ENCODE measurements at places on chromosomes 11 and 22.

DNA sequence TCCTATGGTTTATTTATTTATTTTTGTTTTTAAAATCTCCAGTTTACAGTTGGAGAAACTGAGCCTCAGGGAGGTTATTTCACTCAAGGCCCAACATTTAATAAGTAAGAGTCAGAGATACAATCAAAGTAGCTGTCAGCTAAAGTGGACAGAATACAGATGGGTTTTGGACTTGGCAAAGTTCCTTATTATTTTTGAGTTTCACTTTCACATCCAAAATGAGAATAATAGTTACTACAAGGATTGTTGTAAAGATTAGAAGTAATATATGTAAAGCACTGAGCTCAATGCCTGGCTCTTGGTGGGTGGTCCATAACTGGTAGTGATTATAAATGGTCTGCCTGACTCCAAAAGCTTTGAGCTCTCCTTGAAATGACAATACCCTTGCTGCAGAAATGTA is 87.5 kb upstream of the SESN3 start:
- DNase-seq, result no peak

DNA sequence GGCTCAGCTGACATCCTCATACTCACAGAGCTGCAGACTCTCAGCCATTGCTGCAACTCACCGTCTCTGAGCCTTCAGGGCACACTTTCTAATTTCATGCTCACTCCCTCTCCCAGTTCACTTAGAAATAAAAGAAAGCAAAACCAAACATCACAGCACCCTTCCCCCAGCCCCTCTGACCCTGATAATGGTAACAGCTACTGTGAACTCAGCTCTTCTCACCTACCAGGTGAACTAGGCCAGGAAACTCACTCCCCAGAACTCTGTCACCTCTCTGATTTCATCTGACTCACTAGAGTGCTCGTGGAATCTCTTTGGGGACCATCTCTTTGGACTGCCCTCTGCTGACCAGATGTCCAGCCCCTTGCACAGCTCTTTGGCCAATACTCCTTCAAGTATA is 14.5 kb upstream of the PARVA start:
- no peak for DNase-seq

GRCh38 chr11:9170450-9170849 is 79.1 kb upstream of the SCUBE2 start:
- DNase-seq, result peak; percentile 12

GRCh38 chr11:33290319-33290718 is 33.1 kb downstream of the HIPK3 start:
- DNase-seq, result no peak

GRCh38 chr11:70502677-70503467 is 104.5 kb downstream of the CTTN start:
- no peak for DNase-seq

DNA sequence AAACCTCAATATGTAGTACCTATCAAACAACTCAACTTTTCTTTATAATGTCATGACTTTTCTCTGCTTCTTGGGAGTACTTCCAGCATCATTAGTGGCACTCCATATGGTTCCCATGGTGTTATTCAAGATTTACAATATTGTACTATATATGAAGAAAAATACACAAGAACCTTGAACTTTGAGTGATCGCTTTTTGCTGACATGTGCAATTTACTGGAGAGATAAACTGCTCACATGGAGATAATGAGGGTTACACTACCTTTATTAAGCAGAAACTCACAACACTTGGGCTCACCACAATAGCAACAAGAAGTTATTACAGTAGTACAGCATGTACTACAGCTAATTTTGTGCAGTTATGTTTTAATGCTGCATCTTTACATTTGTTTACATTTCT is 388.2 kb downstream of the DLG2 start:
- no peak for DNase-seq

GRCh38 chr11:45167283-45167682 is 20.8 kb downstream of the PRDM11 start:
- no peak for DNase-seq

- DNase-seq, result no peak
These were observed 21.8 kb upstream of the CABP7 start for GRCh38 chr22:29697853-29698598.

DNA sequence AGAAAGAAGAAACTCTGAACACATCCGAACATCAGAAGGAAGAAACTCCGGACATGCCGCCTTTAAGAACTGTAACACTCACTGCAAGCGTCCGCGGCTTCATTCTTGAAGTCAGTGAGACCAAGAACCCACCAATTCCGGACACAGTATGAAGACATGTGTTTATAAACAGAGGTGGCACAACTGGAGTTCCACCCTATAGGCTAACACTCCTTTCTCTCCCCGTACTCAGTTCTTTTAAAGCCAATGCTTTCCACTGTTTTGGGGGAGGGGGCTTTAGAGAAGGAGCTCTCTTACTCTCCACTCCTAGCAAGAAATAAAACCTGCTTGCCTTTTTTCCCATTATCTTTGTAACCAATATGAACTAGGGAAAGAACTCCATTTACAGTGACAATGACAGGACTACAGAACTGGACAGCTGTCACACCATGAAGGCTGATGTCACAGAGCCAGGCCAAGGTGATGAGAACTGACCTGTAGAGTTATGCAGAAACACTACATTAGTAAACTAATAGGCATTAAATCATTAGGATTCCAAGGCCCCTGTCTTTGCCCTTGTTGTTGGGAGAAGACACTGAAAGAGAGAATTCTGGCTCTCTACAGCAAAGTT is 733 bp downstream of the TRIM5 start:
- no peak for DNase-seq

DNA sequence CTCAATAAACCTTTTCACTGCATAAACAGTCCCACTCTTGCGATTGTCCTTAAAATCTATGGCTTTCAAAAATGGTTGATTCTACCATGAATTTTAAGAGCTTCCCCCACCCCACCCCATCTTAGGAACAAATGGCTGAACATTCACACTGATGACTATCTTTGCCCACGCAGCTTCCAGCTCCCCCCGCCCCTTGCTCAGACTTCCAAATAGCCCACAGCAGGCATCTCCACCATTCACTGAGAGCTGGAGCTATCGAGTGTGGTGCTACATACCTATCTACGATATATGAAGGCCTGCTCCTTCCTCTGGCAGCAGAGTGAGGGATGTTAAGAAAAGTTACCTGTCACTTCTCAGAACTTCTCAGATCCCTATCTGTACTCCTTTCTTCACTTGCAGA is 26.7 kb downstream of the EIF3F start:
- DNase-seq, result no peak

- no peak for DNase-seq
These were observed 5.3 kb downstream of the IFITM10 start for GRCh38 chr11:1744891-1745700.

DNA sequence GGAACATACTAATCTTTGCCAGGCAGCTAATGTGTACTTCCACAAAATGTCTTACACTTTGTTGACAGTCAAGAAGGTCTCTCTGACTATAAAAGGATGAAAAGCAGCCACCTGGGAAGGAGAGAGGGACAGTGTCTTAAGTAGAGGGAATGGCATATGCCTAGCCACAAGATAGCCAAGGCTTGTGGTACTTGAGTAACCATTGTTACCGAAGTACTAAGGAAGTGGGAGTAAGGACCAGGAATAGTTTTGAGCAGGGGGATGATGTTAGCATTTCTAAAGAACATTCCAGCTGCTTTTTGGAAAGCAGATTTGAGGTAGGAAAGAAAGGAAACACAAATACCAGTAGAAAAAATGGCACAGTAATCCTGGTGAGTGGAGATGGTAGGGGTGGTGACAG is 3.4 kb downstream of the TMEM126A start:
- no peak for DNase-seq

- no peak for DNase-seq
These were observed 5.6 kb upstream of the USP28 start for GRCh38 chr11:113880971-113881370.

- no peak for DNase-seq
These were observed 4.5 kb upstream of the MAPK8IP1 start for GRCh38 chr11:45880772-45881570.

GRCh38 chr22:27488456-27489177 is 312.9 kb downstream of the MN1 start:
- no peak for DNase-seq

DNA sequence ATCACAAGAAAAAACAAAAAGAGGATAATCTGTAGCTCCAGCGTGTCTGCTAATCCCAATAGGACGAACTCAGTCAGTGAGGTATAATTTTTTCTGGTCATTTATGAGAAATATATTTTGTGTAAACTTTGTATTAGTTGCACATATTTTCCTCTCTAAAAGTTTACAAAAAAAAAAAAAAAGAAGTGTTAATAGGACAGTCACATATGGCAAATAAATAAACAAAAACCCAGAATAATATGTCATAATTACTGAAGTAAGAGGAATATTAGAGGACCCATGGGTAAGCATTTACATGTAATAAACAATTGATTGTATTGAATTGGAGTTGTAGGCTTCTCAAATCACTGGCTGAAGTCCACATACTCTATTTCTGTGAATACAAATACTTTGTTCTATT is at the start of gene OR5F1:
TSS of gene OR5F1 (minus strand) at position 101 of the 400 bp plus-strand sequence. CDS start at position 101, 0 bp downstream.
- DNase-seq, result no peak

GRCh38 chr11:123460012-123460700 is 30.1 kb downstream of the GRAMD1B start:
- no peak for DNase-seq

DNA sequence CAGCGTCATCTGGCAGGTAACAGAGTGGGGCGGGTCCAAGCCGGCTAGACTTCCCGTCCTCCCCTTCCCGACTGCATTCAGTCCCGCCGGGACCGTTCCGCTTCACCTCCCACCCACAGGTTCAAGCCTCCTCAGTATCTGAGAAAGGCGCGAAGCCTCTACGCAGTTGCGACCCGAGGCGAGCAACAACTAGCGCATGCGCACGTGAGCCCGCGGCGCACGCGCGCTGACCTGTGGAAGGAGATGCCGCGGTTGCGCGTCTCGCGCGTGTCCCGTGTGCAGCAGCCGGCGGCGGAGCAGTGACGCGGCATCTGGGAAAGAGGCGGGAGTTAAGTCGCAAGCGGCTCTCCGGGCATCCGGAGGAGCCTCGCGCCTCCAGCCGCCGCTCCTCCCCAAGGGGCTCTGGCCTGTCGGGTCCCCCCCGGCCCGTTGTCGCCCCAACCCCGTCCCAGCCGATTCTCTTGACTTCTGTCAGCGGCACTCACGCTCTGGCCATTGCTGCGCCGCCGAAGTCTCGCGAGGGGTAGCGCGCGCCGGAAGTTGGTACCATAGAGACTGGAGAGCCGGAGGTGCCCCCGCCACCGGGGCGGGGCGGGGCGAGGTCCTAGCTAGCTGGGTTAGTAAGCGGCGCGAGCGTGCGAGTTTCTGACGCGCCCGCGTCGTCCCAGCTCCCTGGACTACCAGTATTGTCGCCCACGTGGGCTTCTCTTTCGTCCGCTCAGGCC is at the start of gene THAP7:
TSS of gene THAP7 (minus strand) at position 518 of the 725 bp plus-strand sequence. CDS start at position 311, 207 bp downstream.
- DNase-seq, result peak; percentile 84

DNA sequence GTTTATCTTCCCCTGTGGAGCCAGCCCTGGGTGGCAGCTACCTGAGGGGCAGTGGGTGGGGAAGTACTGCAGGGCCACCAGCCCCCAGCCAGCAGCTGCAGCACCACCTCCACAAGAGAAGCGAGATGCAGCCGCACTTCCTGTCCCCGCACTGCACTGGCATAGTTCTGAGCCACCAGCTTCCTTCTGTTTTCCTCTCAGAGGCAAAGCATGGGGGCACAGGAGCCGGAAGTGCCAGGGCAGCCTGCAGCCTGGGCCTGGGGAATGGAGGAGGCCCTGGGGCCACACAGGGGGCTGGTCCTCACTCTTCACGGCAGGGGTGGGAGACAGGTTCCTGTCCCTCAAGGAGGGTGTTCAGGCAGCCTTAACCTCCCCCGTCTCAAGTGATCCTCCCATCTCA is 11.9 kb upstream of the SH3BP1 start:
- no peak for DNase-seq

DNA sequence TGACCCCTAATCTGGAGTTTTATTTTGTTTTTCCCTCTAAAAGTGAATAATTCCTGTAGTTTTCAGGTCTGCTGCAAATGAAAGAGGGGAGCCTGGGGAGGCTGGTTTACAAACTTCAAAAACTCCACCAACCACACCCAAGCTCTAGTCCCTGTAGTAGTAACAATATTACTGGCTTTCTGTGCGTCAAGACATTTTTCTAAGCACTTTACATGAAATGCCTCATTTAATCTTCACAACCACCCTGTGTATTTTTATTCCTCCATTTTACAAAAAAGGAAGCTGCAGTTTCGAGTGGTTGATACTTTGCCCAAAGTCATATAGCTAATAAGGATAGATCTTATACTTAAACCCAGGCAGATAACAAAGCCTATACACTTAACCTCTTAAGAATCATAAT is 23.5 kb downstream of the CTNND1 start:
- DNase-seq, result no peak

DNA sequence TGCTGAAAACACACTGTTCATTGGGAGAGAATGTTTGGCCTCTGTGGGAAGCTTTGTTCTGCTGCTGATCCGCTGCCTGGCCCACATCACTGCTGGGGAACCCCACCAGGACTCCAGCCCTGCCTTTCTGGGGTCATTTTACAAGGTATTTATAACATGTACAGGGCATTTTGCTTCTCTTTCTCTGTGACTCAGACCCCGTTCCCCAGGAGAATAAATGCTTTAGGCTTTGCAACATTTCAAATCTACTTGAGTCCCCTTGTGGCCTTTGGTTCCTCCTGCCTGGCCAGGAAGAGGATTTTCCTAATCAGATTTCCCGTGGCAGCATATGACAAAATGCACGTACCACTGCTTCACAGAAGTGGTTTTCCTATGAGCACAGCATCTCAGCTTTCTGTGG is 43.0 kb downstream of the BTG4 start:
- DNase-seq, result no peak

GRCh38 chr11:107598225-107599139 is 7.5 kb downstream of the ELMOD1 start:
- no peak for DNase-seq

- DNase-seq, result no peak
These were observed 16.3 kb upstream of the CTSD start for GRCh38 chr11:1779806-1780699.

DNA sequence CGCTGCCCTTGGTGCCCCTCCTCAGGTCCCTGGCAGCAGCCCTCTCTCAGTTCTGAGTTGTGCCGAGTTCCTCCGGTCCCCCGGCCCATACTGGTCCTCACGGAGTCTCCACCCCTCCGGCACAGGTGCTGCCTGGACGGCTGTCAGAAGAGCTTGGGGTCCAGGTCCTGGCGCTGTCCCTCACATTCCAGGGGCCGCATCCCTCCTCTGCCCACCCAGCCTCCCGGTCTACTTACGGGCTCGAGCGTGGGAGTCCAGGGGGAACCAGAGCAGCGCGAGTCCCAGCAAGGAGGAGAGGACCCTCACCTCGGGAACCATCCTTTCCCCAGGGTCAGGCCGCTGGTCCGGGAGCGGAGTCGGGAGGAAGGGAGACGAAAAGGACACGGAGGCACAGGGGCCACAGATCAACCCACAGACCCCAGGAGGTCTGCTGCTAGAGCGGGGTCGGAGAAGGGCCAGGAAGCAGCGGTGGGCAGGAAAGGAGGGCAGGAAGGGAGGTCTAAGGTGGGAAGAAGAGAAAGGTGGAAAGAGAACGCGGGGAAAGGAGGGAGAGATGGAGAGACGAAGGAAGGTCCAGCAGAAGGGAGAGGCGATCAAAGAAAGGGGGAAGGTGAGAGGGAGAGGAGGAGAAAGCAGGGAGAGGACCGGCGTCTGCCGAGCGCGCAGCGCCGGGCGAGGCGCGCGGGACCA is 510 bp downstream of the CHRDL2 start:
- DNase-seq, result no peak
